ENCODE measurements at places on chromosomes 3 and 15. TPM values are rescaled to one million over a fixed set of nuclear protein-coding genes. Genes with fewer than 3 reads are reported as not detected.

DNA sequence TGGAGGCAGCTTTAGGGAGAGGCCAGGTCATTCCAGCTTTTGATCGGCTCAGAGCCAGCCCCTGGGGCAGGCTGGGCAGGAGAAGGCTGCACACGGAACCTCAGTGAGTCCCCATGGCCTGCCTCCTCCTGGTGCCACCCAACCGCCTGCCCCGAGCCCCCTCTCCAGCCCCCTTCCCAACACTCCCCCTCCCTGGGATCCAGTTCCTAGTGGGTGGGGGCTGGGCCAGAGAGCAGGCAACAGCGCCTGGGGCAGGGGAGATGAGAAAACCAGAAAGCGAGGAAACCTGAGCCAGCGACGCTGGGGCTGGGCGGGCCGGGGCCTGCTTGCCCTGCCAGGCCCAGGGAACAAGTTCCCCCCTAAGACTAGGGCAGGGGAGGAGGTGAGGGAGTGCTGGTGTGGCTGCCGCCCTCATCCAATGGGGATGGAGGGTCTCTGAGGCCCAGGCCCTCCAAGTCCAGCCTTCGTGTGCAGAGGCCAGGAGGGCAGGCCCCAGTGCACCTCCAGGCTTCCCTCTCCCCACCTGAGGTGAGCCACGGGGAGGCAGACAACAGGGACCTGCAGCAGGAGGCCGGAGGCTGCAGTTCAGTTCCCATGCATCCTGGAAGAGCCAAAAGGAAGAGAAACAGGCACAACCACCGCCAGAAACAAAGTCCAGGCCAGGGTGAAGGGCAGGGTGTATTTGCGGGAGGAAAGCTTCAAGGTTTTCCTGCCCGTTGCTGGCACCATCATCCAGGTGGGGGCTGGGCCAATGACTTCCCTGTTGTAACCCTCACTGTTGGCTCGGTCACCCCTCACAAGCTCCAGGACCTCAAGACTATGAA lies 4.0 kb upstream of the SEMA3F start:
- DNase-seq: no peak

GRCh38 chr3:71304684-71305083 lies 278.8 kb downstream of the FOXP1 start:
- no peak for DNase-seq

DNA sequence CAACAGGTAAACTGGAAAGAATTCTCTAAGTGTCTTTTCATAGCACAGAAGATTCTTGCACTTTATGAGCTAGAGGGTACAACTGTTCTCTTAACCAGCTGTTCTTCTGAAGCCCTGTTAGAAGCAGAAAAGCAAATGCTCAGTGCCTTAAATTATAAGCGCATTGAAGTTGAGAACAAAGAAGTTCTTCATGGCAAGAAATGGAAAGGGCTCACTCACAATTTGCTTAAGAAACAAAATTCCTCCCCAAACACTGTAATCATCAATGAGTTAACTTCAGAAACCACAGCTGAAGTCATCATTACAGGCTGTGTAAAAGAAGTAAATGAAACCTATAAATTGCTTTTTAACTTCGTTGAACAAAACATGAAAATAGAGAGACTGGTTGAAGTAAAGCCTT lies 19.6 kb downstream of the PARP14 start:
- DNase-seq: no peak

DNA sequence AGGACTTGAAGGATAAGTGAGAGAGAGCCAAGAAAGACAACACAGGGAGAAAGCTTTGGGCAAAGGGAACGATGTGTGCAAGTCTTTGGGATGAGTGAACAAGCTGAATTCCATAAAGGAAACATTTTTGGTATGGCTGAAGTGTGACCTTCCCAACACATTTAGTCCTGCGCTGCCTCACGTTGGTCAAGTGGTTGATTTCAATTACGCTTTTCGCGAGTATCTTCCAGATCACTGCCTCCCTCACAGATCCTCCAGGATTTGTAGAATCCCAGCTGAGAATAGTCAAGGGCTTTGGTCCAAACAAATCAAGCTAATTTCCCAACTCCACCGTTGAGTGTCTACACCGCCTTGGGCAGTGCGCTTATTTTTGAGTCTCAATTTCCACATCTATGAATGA lies 338.4 kb upstream of the ADAMTS9 start:
- DNase-seq: no peak

- no peak for DNase-seq
Measured at GRCh38 chr3:182618085-182618732, 175.1 kb upstream of the ATP11B start.

DNA sequence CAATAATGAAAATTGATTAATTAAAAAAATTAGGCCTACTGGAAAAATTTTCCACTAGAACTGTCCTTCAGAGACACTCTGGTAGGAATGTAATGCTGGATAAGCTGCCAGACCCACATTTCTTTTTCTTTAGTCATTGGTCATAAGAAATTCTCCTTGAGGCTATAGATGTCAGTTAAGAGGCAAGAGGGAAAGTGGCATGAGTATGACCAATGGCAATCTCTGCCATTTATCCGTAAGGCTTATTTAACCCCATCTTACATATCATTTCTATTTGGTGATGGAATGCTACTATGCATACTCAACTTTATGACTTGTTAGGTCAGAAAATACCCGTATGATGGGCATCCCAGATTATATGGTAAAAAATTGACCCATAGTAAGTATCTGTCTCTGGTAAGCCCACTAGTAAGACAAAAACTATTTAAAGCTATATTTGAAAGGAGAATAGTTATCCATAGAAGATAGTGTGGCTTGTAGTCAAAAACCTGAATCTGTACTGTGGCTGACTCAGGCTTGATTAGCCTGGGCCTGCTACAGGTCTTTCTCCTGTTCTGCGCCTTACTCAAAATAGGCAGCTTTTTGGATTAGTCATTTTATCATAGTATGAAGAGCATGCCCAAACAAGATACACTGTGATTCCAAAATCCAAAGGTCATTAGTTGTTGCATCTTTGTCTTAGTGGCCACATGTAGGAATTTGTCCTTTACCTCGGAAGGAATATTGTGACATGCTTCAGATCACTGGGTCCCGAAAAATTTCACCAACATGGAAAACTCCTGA lies 314.7 kb downstream of the PYDC2 start:
- DNase-seq: no peak

DNA sequence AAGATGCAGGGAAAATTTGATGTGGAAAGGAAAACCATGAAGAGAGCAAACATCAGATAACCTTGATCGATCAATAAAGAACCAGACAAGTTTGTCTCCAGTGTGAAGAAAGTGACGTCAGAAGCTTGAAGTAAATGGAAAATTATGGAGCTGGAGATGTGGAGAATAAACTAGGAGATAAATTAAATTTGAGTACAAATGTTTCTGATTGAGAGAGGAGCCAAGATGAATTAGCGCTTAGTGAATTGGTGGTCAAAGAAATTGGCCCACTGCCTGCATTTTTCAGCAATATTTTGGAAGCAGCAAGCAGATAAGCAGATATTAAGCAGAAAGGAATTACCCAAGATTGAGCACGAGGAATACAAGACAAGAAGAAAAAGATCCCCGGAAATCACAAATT lies 567.3 kb upstream of the ZNF385D start:
- no peak for DNase-seq

GRCh38 chr3:152241142-152242017 lies 27.3 kb upstream of the MBNL1 start:
- no peak for DNase-seq

GRCh38 chr3:31851278-31851677 lies 129.8 kb downstream of the OSBPL10 start:
- no peak for DNase-seq

DNA sequence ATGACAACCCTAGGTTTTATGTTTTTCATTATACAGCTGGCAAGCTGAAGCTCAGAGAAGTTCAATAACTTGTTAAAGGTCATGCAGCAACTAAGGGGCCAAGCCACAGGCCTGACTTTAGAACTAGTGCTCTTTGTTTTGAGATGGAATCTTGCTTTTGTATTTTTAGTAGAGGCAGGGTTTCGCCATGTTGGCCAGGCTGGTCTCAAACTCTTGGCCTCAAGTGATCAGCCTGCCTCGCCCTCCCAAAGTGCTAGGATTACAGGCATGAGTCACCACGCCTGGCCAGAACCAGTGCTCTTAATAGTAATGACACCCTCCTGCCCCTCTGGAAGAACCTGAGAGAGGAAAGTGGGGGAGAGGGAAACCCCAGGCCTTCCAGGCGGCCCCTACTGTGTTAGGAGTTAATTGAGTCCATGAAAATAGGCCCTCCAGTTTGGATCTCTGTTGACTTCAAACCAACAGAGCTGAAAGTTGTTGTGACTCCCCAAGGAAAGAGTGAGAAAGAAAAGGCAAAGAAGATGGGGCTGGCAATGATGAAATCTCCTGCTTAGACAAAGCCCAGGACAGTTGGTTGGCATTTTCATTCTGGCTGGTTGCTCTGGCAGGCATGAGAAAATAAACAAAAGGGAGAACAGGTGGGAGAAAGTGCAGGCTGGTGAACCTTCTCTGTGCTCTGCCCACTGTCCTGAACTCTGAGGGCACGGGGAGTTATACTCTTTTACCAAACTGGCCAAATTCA lies 3.6 kb upstream of the PRRT3 start:
- DNase-seq: no peak

GRCh38 chr3:155647206-155647605 lies 97.7 kb downstream of the PLCH1 start:
- DNase-seq: no peak

GRCh38 chr15:63037976-63038720 lies 4.4 kb upstream of the TPM1 start:
- DNase-seq: no peak

- DNase-seq: no peak
Measured at GRCh38 chr15:86162172-86162591, 82.5 kb downstream of the AGBL1 start.

GOLGA8S gene
- 0.30 TPM for total RNA-seq

CLDN1 gene
- total RNA-seq: 0.46 TPM
